ENCODE measurements at places on chromosomes 5 and 9.
A peak's percentile ranks its signal among the peaks of the same experiment; 100 is the strongest.

GRCh38 chr9:123368536-123369153, 12.6 kb downstream of the CRB2 start:
- no peak for DNase-seq

GRCh38 chr5:76852772-76853171, 3.0 kb downstream of the S100Z start:
- no peak for DNase-seq

- no peak for DNase-seq
Observed at GRCh38 chr9:35856882-35857281, 13.3 kb downstream of the OR13J1 start.

DNA sequence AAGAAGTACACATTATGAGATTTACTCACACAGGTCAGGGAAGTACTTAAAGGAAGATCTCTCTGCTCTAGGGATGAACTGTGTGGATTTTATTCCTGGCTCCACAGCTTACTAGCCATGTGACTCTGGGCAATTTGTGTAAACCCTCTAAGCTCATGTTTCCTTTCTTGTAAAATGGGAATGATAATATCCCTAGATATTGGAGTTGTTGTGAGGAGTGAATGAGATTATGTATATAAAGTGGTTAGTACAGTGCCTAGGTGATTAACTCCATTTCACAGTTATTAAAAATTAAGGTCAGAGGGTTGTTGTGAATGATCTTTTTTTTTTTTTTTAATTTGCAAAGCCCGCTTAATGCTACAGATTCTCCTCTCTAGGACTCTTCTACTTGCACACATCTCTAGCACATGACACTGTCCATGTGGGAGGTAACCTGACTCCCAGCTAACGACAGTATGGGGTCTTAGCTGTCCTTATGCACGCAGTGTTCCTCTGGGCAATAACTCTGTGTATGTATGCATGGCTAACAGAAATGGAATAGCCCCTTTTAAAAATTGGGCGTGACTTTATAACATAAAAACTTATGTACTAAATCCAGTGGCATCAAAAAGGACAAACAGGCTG, 23.9 kb upstream of the MYOT start:
- no peak for DNase-seq

- no peak for DNase-seq
Observed at GRCh38 chr5:22102823-22103359, 750.3 kb downstream of the CDH12 start.

DNA sequence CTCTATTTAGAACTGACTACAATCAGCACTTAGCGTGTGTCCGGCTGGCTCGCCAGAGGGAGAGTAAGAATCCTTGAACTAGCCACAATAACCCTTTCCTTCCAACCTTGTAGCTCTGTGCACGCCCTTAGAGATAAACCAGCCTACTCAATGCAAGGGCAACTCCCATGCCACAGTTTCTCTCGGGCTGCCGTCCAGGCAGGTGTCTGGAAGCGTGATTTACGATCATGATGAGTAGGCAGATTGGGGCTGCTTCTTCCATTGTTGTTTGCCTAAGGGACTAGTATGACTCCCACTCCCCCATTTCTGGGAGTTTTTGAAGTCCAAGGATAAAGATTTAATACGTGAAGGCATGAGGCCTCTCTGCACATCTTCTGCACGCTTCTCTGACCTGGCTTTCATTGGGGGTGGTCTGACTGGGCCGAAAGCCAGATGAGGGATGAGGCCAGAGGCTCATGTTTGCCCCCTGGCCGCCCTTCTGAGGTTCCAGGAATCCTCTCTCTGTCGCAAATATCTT, 134.0 kb upstream of the MYO10 start:
- DNase-seq, result no peak

- DNase-seq, result no peak
Observed at GRCh38 chr5:75610201-75610600, 1.1 kb upstream of the ANKDD1B start.

- DNase-seq, result no peak
Observed at GRCh38 chr9:137056739-137057415, 3.0 kb upstream of the ENTPD2 start.

GRCh38 chr9:93968451-93969327, 13.5 kb upstream of the BARX1 start:
- DNase-seq, result peak; percentile 6

GRCh38 chr5:170312666-170313065, 15.1 kb upstream of the LCP2 start:
- no peak for DNase-seq

DNA sequence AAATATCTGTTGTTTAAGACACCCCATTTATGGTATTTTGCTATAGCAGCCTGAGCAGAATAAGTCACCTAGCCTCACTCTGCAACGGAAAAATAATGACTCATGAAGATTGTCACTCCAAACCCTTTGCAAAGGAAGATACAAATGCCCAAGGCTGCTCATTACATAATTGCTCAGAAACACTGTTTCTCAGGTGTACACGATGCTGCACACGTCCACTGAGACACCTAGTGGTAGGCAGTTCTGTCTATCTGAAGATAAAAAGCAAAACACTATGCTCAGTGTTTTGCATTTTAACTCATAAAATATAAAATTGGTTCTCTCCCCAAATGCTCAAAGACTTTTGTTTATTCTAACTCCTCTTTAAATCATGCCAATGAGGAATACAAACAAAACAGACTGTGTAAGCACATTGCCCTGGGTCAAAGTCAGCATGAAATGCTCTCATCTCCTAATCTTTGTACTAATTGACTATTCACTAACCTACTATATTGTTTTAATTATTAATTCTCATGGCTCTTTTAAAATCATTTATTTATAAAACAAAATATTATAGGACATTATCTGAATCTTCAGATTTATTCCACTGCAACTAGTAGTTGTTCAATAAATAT, 7.7 kb upstream of the TSLP start:
- DNase-seq, result no peak

- DNase-seq, result no peak
Observed at GRCh38 chr5:165175041-165175440, 1669.6 kb downstream of the MAT2B start.

- DNase-seq, result no peak
Observed at GRCh38 chr5:121630402-121630801, 221.3 kb upstream of the FTMT start.

DNA sequence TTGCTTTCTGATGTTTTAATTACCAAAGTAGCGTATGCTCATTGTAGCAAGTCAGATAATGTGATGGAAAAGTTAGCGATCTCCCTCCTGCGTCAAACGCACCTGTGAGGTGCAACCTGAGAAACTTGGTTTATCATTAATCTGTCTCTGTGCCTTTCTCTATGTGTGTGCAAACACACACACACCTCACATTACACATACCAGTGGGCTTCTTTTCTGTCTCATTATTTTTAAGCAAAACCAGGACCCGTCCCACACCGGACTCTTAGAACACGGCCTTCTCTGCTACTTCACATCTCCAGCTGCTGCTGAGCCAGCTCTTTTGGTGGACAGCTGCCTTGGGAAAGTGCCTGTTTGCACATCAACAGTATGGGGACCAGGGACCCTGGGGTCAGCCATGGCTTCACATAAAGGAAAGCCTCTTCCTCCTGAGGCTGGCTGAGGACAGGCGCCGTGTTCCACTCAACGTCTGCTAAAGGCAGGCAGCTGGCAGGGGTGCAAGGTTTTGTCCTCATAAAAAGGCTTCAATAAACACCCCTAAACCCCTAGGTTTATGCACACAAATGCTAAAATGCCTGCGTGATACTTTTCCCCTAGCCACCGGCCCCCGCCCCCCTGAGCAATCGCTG, 44.2 kb downstream of the MRPL36 start:
- DNase-seq, result no peak

GRCh38 chr5:77640589-77641396, 2.3 kb upstream of the OTP start:
- DNase-seq, result no peak

GRCh38 chr5:153256-153655, 38.0 kb upstream of the LRRC14B start:
- DNase-seq, result no peak

DNA sequence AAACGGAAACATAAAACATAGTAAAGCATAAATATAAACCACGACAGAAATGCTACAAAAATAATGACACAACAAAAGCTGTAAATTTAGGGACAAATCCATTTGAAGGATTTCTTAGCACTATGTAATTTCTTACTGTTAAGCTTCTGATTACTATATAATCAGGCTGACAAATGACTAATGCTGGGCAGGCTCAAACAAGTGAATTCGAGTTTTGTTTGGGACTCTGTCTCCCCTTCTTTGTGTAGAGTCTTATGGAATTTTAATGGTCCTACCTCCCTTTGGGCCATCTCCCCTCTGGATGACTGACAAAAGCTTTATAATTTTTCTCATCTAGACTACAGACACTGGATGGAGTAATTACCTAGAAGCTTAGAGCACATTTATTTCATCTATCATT, 24.6 kb upstream of the KIF2A start:
- no peak for DNase-seq
